HCT116 (cell line): ENCODE measurements at places on chromosomes 3 and 15.

DNA sequence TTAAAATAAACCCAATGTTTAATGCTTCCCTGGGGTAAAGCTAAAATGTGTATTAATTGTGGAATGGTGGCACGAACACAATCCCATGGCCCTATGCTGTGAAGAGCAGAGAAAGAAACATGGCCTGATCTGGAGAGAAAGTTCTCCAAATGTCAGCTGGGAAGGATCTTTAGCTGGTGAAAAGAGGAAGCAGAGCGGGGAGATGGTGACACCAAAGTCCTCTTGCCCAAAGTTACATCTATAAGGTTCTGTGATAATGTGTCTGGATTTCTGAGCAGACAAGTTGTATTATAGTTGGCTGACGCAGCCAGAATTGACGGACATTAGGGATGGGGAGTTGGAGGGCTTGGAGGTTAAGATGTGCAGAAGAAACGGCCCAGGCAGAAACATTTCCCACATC is 196.2 kb downstream of the CHST2 start:
- no peak for DNase-seq

- DNase-seq: no peak
Observed at GRCh38 chr3:38837358-38837757, 21.3 kb upstream of the SCN10A start.

DNA sequence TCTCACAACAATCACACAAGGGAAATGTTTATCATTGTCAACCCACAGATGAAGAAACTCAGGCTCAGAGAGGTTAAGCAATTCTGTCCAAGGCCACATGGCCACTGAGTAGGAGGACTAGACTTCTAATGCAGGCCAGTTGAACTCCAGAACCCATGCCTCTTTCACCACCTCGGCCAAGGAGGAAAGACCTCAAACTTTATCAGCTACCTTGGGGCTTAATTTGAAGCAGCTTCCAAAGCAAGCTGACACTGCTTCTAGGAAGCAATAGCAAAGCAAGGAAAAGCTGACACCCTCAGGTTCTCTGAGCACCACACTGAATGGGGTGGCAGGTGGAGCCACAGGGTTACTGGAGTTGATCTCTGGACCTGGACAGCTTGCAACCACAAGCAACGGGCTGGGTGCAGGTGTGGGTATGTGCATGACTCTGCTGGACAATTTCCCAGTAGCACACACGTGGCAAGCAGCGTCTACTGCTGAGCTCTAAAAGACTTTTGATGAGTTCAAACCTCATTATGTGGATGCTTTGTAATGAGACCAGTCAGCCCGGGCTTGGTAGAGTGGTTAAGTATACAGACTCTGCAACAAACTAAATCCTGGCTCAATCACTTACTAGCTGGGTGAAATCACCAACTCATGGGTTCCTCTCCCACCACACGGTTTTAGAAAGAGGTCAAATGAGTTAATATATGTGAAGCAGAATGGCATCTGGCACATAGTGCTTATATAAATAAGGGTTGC is 23.1 kb downstream of the CCNL1 start:
- no peak for DNase-seq

- DNase-seq: no peak
Observed at GRCh38 chr3:192068464-192069254, 607.7 kb downstream of the PYDC2 start.
